ENCODE measurements at places on chromosomes 11 and 22.

DNA sequence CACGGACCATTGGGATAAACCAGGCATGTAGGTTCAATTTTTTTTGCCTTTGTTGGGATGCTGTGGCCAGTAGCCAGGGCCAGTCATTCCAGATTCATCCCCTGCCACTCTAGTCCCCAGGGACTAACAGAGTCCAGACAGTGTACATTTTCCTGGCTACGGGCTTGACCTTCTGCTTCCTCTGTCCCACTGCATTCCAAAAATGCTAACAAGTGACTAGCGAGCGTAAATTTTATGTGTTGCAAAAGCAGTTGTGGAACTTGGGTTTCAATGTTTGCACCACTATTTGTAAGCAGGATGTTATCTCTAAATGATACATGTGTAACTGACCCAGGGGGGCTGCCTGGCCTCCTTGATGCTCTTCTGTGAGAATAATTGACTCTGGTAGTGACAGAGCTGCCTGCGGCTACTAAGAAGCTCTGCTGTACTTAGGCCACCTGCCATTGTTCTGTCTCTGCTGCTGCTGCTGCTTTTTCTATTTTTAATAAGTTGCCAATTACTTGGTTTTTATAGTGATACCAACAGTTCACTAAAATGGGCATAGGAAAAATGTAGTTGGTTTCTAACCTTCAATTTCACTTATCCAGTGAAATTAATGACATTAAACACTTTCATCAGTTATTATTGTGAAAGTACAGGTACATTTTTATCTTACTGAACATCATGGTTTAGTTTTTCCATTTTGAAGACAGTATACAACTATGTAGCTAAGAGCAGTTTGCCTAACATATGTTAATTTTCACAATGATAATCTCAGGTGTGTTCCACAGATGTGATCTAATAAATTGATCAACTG, 26.8 kb downstream of the TNRC6B start:
- peaks cover 6% of the 10 kb centered on the region for H3K27me3 ChIP-seq
- no peaks in the 10 kb centered on the region for H3K36me3 ChIP-seq
- H3K27ac ChIP-seq = peak overlapping the region; percentile 84
- peaks cover 28% of the 10 kb centered on the region for H3K4me1 ChIP-seq
- DNase-seq = peak; percentile 43
- H3K4me3 ChIP-seq = peak overlapping the region; percentile 79

DNA sequence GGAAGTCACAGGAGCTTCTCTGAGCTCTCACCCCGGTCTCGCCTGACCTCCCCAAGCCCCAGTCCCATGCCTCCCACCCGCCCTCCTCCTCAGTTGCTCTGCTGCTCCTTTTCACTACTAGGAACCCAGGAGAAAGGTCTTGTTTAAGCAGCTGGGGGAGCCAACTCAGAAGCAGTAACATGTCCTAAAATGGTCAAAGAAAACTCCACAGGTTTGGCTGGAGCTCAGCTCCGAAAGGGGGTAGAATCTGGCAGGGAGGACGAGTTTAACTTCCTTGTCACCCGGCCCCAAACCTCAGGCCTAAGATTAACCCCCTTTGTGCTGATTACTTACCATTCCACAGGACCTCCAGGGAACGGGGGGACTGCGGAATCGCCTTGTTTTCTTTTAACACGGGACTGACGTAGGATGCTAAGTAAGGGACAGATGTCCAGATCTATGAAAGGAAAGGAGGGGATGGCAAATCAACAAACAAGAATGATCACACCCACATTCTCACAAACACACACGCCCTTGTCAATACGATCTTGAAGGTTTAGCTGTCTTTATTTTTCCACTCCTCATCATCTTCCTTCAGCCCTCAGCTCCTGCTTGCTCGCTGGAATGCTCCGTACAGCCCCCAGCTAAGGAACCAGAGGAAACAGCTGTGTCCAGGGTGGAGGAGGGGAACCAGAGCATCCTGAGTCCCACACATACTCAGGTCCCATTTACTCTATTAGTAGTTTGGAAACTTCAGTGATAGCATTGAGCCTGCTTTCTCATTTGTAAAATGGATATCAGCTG, 13.5 kb downstream of the PCSK7 start:
- no peak for DNase-seq
- peaks cover 6% of the 10 kb centered on the region for H3K4me1 ChIP-seq
- H3K4me3 ChIP-seq = no peak overlapping the region
- H3K27ac ChIP-seq = no peak overlapping the region
- H3K27me3 ChIP-seq = no peaks in the 10 kb centered on the region
- H3K36me3 ChIP-seq = peaks cover 5% of the 10 kb centered on the region

- no peak overlapping the region for H3K4me3 ChIP-seq
- no peak overlapping the region for H3K27ac ChIP-seq
- DNase-seq = no peak
- H3K27me3 ChIP-seq = peaks cover 2% of the 10 kb centered on the region
- H3K4me1 ChIP-seq = no peaks in the 10 kb centered on the region
These were observed 12.1 kb upstream of the BLID start for GRCh38 chr11:122128146-122128545.

GRCh38 chr11:68169442-68169841, 43.7 kb downstream of the KMT5B start:
- H3K36me3 ChIP-seq = peaks cover 5% of the 10 kb centered on the region
- H3K4me3 ChIP-seq = no peak overlapping the region
- no peaks in the 10 kb centered on the region for H3K4me1 ChIP-seq
- H3K27me3 ChIP-seq = peaks cover 2% of the 10 kb centered on the region
- DNase-seq = no peak

- no peak for DNase-seq
- peaks cover 2% of the 10 kb centered on the region for H3K27me3 ChIP-seq
- H3K4me1 ChIP-seq = no peaks in the 10 kb centered on the region
- no peaks in the 10 kb centered on the region for H3K36me3 ChIP-seq
These were observed 18.7 kb upstream of the NAT10 start for GRCh38 chr11:34086554-34087283.

DNA sequence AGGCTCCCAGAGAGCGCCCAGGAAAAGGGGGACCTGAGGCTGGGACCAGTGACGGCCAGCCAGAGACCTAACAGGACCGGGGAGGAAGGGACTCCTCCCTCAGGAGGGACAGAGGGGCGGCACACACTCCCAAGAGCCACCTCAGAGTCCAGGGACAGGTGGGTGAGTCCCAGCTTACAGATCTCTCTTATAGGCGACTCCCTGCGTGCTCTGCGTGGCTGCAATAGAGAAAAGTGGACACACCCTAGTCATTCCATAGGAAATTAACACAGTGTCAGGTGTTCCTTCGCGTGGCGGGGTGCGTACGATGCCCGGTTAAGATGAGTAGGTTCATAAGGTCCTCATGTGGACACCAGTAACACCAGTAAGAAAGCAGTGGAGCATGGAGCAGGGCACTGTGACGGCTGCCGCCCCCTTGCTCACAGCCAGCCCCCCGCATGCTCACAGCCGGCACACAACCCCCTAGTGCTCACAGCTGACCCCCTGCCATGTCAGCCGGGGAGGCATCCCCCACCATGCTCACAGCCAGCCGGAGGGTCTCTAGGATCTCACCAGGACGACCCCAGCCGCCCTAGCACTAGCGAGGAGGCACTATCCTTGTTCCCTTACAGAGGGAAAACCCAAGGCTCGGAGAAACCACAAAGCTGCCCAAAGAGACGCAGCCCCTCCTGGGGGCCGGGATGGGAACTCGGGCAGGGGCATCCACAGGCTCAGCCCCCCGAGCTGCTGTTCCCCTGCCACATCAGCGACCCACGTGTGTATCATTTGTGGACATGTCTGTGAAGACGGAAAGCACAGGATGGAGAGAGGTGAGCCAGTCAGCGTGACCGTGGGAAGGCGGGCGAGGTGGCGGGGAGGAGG, 426.8 kb downstream of the TBC1D22A start:
- H3K4me1 ChIP-seq = no peaks in the 10 kb centered on the region
- H3K36me3 ChIP-seq = peaks cover 10% of the 10 kb centered on the region
- DNase-seq = no peak
- no peak overlapping the region for H3K4me3 ChIP-seq

Measured in glutamatergic neuron (in vitro differentiated cells).